ENCODE measurements at places on chromosomes 12 and 14.
A peak's percentile ranks its signal among the peaks of the same experiment; 100 is the strongest.

- DNase-seq = peak; percentile 1
Measured at GRCh38 chr12:41402801-41403200, 214.7 kb downstream of the PDZRN4 start.

DNA sequence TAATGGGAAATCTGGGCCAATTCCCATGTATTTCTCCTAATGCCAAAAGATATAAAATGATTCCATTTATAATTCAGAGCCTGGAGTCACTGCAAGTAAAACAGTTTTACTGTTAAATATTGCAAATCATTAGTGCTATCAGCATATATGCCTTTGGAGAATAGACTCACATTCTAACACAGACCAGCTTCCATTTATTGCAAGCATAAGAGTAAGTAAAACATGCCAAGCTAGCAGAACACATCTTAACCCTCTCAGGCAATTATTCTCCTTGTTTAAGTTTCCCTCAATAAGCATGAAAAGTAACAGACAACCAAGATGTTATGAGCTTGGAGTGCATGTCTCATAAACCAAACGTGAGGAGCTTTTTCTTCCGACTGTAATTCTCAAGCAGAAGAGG is 173.9 kb upstream of the GRIP1 start:
- DNase-seq = no peak

DNA sequence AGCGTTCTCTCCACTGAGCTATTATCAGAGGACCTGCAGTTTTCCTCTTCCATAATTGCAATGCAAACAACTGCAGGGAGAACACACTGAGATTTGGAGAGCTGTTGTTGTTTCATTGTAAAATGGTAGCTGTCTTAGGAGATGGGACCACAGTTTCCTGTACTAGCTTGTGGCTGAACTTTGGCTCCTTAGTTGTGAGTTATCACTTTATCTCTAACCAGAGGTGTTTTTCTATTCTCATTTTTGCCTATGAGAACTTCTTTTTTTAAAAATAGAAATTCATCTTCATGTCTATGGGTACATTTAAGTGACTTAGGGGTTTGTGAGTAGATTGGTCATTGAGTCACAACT is 216.5 kb downstream of the SLC38A4 start:
- no peak for DNase-seq

- DNase-seq = no peak
Measured at GRCh38 chr14:103503296-103503695, 19.3 kb downstream of the CKB start.

DNA sequence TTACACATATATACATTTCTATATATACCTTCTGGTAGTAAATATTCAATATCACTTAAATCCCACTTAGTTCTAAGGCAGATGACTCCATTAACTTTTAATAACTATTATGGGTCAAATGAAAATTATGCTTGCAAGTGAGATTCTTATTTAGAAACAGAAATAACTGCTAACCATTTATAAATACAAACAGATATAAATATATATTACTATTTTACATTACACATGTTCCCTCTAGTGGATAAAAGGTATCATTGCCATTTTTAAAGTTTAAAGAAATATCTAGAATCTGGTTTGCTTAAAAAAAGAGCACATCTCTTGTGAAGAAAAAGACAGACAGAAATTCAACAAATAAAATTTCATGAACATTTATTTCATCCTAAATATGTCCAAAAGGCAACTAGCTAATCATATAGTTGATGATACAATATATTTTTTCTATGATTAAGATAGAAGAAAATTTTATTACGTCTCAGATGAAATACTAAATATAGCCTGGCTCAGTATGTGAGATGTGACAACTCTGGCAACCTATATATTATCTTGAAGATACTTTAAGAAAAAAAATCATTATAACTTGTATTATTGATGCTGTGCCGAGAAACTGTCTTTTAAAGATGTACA is 11.7 kb upstream of the RAD51AP1 start:
- DNase-seq = peak; percentile 27

GRCh38 chr12:67918441-67918840 is 70.8 kb upstream of the IFNG-AS1 start:
- no peak for DNase-seq

- peak; percentile 72 for DNase-seq
Measured at GRCh38 chr14:55240526-55241178, 30.6 kb upstream of the FBXO34 start.

DNA sequence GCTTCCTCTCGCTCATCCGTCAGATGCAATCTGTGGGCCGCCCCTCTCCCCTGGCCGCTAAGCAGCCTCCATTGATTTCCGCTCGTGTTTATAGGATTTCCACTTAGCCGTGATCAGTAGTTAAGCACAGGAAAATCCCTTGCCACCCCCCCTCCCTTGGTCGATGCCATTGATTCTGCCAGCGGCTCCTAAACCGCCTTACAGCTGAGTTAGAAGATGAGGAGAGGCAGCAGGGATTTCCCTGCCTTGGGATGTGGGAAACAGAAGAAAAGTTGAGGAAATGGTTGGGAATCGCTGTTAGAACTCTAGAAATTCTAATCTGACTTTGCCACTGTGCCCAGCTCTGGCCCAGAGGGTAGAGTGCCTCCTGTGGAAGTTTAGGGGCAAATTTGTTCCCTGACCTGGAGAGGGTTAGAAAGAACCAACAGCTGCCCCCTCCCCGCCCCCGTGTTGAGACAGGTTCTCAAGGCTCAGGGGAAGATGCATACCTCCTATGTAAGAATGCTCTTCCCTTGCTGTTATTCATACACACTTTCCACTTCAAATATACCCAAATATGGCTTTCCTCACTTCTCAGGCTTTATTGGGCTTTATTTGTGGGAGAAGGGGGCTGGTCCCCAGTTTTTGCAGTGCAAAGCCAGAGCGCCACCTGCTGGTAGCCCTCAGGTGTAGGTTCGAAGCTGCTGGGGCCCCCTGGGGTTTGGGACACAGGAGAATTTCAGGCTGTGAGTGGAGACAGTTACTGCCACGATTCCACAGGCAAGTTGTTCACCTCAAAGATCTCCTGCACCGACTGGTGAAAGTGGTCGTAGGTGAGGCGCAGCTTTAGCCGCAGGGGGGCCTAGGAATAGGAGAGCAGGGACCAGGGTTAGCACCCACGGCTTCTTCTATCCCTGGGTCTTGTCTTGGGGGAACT is 3.2 kb downstream of the THTPA start:
- DNase-seq = peak; percentile 58

DNA sequence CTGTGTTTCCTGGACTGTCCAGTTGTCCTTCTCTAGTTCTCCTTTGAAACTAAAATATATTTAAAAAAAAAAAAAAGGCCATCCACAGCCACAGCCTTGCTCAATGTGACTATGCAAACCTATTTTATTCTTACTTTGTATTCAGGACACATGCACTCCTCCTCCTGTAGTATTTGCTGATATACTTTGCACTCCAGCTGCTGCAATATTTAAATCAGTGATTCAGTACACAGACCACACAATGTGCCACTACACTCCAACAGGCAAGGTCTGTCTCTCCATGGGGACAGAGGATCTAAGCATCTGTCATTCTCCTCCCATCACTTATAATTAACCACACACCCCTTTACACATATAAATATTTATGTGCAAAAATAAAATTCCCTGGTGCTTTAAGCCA is 40.2 kb upstream of the CCDC196 start:
- no peak for DNase-seq

GRCh38 chr12:93879476-93880421 is 202.6 kb downstream of the CRADD start:
- peak; percentile 53 for DNase-seq

DNA sequence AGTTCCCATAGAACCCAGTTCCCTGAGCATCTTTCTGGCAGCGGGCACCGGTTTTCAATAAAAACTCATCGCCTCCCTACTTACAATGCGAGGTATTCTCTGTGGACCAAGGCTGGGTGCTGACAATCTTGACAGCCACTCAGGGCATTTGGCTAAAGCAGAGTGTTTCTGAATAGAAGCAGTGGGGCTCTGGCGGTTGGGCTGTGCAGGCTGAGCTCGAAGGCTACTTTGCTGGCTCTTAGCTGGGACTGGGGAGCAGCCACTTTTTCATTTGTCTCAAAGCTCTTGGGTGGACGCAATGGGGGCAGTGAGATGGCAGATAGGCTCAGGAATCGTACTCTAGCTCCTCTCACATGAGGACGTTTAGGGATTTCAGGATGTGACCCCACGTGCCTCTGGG is 151.8 kb downstream of the UNC79 start:
- DNase-seq = no peak

DNA sequence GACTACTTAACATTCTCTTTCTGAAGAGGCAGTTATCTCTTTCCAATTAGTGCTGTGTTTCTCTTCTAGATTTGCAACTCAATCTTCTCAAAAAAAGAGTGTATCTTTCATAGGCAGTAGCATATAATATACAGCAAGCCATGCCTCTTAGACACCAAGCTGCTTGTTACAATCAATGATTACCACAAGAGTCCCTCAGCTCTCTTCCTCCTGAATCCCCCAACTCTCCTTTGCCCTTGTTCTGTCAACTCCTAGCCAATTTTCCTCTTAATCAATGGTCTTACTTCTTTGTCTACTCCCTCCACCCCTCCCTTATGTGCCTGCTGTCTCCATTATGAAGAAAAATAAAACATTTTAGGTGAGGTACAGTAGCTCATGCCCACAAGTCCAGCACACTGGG is 2.6 kb downstream of the TMTC1 start:
- no peak for DNase-seq

DNA sequence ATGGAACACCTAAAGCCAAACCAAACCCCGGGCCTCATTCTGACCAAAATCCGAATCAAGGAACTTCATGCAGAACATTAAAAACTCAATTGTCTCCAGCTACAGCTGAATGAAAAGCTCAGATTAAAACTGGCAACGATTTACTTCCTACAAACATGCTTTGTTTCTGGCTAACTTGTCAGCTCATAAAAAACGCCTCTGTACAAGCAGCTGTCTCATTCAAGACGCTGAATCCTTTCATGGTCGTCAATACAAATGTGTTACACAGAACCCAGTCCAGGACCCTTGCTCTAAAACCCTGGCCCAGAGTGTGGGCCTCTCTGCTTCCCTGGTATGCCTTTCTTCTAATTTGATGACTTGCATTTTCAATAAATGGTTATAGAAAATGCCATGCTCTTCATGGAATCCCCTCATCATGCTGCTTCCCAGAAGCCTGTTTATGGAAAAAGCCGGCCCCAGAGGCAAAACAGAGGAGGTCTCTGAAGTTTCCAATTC is 183.1 kb downstream of the PHLDA1 start:
- DNase-seq = no peak

DNA sequence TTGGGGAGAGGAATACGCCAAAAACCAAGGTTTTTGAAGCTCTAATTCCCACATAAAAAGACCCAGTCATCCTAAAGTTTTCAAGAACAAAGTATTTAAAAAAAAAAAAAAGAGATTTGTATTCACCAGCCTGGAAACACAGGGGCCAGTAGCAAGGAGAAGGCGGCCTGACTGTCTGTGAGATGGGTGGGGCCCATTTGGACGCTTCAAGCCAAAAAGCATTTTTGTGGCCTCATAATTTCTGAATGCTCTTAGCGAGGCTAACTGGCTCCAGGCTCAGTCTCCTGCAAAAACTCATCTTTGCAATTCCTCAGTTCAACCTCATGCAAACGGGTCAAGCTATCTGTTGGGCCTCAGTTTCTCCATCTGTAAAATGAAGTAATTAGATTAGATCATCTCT is 514.1 kb downstream of the MED13L start:
- DNase-seq = peak; percentile 44

DNA sequence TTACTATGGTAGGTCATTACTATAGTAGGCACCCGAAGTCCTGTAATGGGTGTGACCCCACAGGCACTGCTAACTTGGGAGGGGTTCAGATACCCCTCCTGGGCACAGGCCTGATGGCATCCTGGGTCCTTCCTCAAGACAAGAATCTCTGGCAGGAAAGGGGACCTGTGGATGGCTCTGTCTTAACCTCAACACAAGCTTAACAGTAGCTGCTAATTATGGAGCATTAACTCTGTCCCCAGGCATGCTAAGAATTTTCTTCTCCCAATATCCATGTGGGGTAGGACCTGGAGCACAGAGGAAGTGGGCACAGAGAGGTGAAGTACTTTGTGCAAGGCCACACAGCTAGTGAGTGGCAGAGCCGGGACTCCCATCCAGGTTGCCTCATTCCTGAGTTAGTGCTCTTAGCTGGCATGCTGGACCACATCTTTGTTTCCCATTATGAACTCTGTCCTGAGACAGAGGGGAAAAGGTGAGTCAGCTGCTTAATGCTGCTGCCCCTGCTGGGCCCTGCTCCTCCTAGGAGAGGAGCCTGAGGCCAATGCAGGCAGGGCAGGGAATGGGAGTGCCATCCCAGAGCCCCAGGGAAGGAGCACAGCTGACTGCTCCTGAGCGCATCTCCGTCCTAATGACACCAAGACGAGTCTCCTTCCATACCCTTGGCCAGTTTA is 32.1 kb downstream of the GALNT16 start:
- DNase-seq = no peak

DNA sequence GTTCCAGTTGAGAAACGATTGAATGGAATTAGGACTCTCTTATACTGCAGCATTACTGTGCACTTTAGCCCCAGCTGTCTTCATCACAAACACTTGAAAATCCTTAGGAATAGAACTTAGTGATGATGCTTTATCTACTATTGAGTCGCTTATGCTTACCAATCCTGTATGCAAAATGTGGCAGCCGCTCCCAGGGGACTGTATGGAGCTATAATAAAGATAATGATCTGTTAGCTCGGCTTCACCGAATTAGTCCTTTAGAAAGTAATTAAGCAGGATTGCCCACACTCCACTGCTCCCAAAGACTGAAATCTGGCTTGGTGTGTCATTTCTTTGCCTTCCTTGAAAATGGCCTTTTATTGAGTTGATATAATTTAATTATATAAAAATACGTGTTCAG is 10.6 kb downstream of the EML1 start:
- no peak for DNase-seq

GRCh38 chr12:57342207-57342691 is 88.6 kb downstream of the R3HDM2 start:
- DNase-seq = peak; percentile 51

All from fibroblast of mammary gland (primary cell).